ENCODE measurements at places on chromosomes 3 and 15.
A peak's percentile ranks its signal among the peaks of the same experiment; 100 is the strongest.

DNA sequence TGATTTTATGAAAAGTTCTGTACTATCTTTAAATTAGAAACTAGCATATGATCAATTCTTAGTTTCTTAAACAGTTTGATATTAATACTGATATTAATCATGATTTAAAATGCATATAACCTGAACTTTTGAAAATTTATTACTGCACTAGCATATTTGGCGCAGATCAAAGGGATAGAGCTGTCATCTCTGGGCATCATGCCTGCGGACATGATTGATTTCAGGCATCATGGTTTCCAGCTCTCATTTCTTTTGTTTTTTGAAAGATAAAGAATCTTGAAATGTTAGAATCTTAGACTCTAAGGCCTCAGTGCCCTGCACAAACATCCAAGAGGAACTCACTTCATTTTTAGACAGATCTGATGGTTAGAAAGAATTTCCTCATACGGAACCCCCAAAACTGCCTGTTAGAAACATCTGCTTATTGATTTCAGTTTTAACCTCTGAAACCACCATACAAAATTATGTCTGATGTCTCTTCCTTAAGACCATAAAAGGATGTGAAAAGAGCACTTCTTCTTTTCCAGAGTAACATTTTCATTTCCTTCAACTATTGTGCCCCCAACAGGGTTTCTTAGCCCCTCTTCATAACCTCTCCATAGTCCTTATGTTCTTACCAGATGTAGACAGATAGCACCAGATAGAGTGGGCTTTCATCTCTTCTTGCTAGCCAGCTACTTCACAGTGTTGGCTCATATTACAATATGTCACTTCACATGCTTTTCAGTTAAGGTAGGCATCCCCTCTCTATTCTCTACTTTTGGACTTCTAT lies 110.8 kb downstream of the BBX start:
- DNase-seq: no peak

GRCh38 chr15:71202712-71203111 lies 87.4 kb downstream of the THSD4 start:
- DNase-seq: no peak

- peak; percentile 28 for DNase-seq
Measured at GRCh38 chr3:107235928-107236315, 141.3 kb upstream of the CCDC54 start.

- DNase-seq: no peak
Measured at GRCh38 chr3:183527428-183528379, 27.8 kb downstream of the KLHL6 start.

DNA sequence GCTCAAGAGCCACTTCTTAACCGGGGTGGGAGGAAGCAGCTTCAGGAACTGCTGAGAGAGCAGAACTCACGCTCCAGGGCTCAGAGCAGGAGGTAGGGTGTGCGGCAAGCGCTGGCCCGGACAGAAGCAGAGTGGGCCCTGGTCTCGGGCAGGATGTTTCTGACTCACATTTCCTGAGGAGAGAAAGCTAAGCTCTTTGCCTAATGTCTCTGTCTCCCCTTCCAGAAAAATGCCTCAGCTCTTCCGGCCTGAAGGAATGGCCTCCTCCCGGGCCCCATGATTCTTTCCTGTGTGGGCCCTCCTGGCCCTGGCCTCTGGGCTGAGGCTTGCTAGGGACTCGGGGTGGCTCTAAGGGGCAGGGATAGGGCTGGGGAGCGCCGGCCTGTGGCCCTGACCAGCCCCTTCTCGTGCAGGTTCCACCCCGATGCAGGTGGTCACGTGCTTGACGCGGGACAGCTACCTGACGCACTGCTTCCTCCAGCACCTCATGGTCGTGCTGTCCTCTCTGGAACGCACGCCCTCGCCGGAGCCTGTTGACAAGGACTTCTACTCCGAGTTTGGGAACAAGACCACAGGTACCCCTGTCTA lies 4.1 kb upstream of the STAB1 start:
- DNase-seq: no peak

- DNase-seq: no peak
Measured at GRCh38 chr3:192855434-192855833, 62.2 kb downstream of the MB21D2 start.

GRCh38 chr3:182220013-182220412 lies 508.3 kb downstream of the SOX2 start:
- no peak for DNase-seq

DNA sequence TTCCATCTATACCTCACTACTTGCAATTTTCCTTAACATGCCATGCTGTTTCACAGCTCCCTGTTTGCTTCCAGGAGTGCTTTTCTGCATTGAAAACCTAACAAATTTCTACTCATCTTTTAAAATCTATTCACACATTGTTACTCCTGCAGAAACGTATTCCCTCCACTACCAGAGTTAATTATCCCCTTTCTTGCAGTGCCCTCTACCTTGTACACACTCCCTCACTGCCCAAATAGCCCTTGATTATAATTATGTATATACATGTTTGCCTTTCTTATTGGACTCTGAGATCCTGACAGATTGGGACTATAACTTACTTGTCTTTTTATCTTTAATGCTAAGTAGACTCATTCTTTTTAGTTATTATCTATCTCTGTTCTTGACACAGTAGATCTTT lies 325.0 kb downstream of the OXSM start:
- DNase-seq: no peak

DNA sequence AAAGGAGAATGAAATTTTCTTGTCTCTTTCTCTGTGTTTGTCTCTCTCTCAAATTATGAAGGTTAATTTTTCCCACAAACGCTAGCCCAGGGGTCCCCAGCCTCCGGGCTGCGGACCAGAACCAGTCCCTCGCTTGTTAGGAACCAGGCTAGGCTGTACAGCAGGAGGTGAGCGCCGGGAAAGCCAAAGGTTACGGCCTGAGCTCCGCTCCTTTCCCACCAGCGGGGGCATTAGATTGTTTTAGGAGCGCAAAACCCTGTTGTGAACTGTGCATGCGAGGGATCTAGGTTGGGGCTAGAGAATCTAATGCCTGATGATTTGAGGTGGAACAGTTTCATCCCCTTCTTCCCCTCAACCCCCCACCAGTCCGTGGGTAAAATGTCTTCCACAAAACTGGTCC lies 74.7 kb upstream of the ZNF385D start:
- DNase-seq: no peak

DNA sequence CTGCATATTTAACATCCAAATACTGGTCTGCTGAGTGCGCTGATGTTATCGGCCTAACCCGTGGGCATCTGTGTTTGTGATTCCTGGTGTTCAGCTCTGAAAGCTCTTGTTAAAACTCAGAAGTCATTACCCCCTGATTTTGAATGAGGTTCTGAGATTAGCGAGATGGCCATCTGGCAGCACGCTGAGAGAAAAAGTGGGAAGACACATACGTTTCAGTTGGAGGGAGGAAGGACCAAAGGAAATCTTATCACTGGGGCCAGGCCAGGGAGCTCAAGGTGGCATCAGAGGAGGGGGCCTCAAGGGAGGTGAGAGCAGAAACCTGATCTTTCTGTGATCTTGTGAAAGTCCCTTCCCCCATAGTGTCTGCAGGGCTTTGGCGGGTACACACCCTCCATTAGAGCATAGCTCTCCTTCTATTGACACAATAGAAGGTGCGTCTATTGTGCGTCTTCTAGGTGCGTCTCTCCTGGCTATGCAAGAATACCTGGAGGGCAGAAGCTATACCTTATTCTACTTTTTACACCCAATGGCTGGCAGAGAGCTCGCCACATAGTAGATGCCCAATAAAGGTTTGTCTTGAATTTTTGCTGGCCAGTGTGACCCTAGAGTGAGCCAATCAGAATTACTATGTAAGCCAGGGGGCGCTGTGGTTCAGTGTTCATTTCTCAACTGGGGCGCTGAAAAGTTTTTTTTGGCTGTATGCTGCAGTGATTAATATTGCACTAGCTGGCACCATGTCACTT lies 182.4 kb downstream of the SHQ1 start:
- peak; percentile 23 for DNase-seq

GRCh38 chr3:104368760-104369159 lies 997.9 kb upstream of the ALCAM start:
- no peak for DNase-seq

DNA sequence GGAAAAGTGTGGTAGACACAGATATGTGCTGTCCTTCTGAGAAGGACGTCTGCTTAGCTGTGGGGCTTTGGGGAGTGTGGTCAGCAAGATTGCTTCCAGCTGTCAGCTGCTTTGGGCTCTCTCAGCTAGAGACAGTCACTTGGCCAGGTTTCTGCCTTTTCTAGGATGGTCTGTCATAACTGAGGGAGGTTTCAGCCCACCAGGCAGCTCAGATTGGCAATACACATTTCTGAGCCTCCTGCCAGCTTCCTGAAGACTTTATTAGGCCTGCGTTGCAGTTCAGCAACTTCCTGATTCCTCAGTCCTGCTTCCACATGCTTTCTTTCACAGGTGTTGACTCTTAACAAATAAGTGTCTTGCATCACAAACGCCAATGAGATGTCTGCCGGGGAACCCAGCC lies 286.5 kb downstream of the SQOR start:
- no peak for DNase-seq

- DNase-seq: no peak
Measured at GRCh38 chr3:72523429-72524151, 324.7 kb downstream of the SHQ1 start.

DNA sequence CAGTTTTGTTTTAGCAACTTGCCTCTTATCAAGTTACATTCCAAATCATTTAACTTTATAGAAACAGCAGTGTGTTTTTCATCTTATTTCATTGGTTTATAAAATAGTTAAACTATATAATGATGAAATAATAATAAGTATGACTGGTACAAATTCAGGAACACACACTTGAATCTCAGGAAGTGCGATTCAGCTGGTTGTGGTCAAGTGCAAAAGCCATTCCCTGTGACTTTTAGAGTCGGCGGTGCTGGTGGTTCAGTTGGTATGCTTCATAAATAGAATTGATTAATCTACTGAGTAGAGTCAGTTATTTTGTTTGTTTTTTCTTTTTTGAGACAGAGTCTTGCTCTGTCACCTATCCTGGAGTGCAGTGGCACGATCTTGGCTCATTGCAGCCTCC lies 22.7 kb downstream of the SACM1L start:
- DNase-seq: no peak

GRCh38 chr3:114542359-114542758 lies 248.5 kb downstream of the TIGIT start:
- DNase-seq: no peak

GRCh38 chr15:79168922-79169456 lies 78.4 kb upstream of the RASGRF1 start:
- DNase-seq: no peak

GRCh38 chr3:152436707-152437590 lies 168.2 kb downstream of the MBNL1 start:
- no peak for DNase-seq

- no peak for DNase-seq
Measured at GRCh38 chr3:82796765-82797164, 1035.3 kb upstream of the GBE1 start.

GRCh38 chr15:63764124-63764803 lies 69.5 kb downstream of the HERC1 start:
- DNase-seq: no peak

- no peak for DNase-seq
Measured at GRCh38 chr15:45630917-45631691, 3.7 kb upstream of the SQOR start.

DNA sequence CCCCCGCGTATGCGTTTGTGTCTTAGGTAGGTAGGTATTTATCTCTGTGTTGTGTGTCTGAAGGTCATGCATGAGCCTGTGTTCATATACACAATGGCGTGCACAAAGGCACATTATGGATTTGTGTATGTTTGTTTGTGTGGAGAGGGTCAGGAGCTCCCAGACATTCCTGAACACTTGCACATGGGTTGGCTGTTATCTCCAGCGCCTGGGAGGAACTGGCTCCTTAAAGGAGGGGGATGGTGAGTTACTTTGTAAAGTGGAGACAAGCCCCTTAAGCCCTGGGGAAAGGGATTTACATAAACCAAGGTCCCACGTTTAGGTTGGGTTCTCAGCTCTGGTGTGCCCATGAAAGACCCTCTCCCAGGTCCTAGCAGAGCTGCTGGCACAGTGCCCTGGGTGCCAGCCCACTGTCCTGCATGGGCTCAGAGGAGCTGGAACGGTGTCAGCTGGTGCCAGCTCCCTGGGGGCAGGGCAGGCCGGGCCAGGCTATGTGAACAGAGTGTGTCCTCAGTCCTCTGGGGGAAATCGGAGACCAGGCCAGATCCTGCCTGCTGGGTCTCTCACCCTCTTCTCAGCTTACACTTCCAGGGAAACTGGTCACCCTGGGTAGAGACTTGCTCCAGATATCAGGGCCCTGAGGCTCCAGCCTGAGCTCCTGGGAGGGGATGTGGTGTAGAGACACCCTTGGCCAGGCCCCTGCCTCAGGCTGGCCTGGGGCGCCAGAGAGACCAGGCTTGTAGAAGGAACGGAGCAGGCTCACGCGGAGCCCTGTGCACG lies 25.1 kb downstream of the SNX33 start:
- DNase-seq: no peak

GRCh38 chr15:40593165-40593564 lies 884 bp upstream of the KNL1 start:
- DNase-seq: no peak

- no peak for DNase-seq
Measured at GRCh38 chr3:148792516-148792915, 35.1 kb upstream of the CPB1 start.

- DNase-seq: no peak
Measured at GRCh38 chr3:52399593-52399992, 45.3 kb downstream of the SEMA3G start.

- no peak for DNase-seq
Measured at GRCh38 chr3:52195823-52196331, 2.1 kb upstream of the ALAS1 start.

- DNase-seq: no peak
Measured at GRCh38 chr3:122880624-122881023, 85.8 kb downstream of the SLC49A4 start.

GRCh38 chr3:145882436-145882835 lies 278.5 kb downstream of the PLOD2 start:
- DNase-seq: no peak

- DNase-seq: no peak
Measured at GRCh38 chr15:73941871-73942635, 15.8 kb downstream of the LOXL1 start.

DNA sequence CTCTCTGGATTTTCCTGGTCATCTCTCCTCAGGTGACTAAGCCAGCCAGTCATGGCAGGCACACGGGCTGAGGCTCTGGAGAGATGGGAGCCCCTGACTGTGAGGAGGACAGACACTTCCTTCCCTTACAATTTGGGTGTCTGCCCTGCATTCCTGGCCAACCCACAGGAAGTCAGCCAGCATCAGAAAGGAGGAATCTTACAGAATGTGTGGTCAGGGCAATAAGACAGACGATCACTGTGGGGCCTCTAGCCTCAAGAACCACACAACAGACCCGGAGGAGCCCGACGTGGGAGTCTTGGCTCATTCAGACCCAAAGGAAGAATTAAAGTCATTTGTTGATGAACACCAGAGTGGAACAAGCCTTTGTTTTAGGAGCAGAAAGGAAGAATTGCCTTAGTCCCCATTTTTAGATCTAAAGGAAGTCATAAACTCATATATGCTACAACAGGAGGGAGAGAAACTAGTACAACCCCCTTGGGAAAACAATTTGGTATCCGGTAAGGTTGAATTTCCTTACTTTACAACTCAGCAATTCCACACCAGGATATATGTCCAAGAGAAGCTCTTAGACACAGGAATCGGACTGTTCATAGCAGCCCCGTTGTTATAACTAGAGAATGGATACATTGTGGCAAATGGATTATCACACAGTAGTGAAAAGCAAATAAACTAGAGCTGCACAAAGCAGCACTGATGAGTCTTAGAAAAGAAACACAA lies 62.2 kb downstream of the ABTB1 start:
- no peak for DNase-seq
